ENCODE measurements at places on chromosomes 7 and 10. TPM values are rescaled to one million over a fixed set of nuclear protein-coding genes. Genes with fewer than 3 reads are reported as not detected.

Gene MYL10
- polyA plus RNA-seq: not detected

Gene ENTPD7
- 2.4 TPM for polyA plus RNA-seq

Gene VPS50
- polyA plus RNA-seq: 5.6 TPM

Gene MPP7
- polyA plus RNA-seq: 0.41 TPM

Gene EN2
- polyA plus RNA-seq: 0.19 TPM

Gene ASB10
- not detected for polyA plus RNA-seq

Gene ITPRID1
- polyA plus RNA-seq: 0.24 TPM

Gene TFR2
- polyA plus RNA-seq: 4.8 TPM

- DNase-seq: no peak
These were observed 83.5 kb downstream of the TSPAN12 start for GRCh38 chr7:120774481-120774880.

- DNase-seq: peak; percentile 78
These were observed 282.1 kb downstream of the KCND2 start for GRCh38 chr7:120554960-120555571.

DNA sequence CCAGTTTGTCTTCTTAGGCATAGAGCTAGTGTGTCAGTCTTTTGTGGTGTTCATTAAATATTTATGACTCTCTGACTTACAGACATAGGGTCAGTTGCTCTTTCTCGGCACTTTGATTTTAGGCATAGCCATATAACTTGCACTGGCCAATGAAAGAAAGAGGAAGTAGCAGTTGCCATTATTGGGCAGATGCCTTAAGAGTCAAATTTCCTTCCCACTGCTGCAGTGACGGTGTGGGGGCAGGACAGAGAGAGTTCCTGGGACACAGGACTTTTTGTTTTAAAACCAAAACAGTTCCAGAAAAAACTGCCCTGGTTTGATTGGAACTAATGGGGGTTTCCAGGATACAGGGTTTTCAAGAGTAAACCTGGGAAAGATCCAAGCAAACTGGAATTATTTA is 60.2 kb upstream of the PHF14 start:
- no peak for DNase-seq

GRCh38 chr7:106795084-106795876 is 69.8 kb upstream of the PIK3CG start:
- DNase-seq: no peak

- DNase-seq: no peak
These were observed 33.9 kb downstream of the MALSU1 start for GRCh38 chr7:23332910-23333612.

GRCh38 chr7:95476904-95477594 is 8.7 kb upstream of the ASB4 start:
- DNase-seq: peak; percentile 93

GRCh38 chr7:121936951-121937623 is 64.1 kb downstream of the PTPRZ1 start:
- no peak for DNase-seq

DNA sequence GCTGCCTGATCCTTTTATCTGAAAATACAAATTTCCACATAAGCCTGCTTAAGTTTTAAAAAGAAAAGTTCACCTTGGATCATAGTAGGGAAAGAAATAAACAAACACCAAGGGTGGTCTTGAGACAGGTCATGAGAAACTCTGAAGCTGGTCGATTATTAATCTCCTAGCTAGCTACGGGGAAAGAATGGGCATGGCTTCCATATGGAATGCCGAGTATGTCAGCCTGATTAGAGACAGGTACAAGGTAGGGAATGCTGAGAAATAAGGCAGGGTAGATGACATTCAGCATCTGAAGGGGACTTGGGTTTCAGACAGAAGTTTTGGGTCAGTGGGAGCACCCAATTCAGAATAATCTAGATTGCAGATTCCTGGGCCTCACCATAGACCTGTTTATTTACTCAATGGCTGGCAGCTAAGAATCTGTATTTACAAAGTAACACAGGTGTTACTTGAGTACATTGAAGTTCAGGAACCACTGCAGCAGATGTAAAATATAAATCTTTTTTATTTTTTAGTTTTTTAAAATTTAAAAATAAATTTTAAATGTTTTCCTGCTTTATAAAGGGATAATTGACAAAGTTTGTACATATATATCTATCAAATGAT is 49.0 kb downstream of the SCIN start:
- no peak for DNase-seq

- DNase-seq: no peak
These were observed 56.2 kb upstream of the NPY start for GRCh38 chr7:24227603-24228359.

DNA sequence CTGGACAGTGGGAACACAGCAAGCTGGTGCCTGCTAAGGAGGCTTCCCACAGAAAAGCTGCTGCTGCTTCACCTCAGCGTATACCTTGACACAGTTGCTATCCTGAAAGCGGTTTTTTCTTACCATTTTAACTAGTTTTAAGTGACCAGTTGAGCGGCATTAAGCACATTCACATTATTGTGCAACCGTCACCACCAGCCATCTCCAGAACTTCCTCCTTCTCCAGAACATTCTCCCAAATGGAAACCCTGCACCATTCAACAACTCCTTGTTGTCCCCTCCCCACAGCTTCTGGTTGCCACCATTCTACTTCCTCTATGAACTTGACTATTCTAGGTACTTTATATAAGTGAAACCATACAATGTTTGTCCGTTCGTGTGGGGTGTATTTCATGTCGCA is 169.9 kb downstream of the SNX10 start:
- no peak for DNase-seq

DNA sequence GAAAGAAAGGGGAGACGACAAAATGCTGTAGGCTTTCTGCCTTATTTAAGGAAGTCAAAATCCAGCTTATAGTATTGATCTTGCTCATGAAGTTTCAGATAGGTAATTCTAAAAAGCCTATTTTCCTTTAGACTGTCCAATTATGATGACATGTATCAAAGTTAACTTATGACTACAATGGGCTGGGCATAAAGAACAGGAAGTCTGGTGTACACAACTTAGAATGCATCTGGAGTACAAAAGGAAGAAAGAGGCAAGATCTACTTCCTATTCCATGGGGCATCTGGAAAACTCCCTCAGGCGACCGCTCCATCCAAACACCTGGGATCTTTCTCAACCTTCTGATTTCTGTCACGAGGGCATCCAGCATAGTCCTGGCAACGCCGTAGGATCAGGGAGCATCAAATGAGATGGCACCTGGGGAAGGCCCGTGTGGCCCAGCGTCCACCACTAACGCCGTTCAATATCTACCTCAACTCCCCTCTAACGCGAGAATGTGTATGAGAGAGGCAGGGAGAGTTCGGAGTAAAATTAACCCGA is 512 bp downstream of the FAM24B start:
- no peak for DNase-seq

DNA sequence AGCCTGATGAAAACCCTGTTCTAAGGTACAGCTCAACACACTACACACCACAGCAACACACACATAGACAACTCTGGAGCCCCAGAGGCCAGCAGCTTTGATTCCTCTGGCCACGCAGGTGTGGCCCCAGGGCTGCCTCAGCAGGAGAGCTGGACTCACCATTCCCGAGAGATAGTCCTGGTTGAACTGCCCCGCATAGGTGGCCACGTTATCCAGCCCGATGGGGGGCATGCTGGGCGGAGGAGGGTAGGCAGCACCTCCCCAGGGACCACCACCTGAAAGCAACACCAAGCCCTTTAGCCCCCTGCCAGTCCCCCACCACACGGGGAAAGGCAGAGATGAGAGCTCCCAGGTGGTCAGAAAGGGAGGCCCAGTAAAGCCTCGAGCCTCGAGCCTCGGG is 34.7 kb downstream of the ANXA11 start:
- no peak for DNase-seq

GRCh38 chr7:105377903-105378302 is 10.8 kb downstream of the SRPK2 start:
- no peak for DNase-seq

DNA sequence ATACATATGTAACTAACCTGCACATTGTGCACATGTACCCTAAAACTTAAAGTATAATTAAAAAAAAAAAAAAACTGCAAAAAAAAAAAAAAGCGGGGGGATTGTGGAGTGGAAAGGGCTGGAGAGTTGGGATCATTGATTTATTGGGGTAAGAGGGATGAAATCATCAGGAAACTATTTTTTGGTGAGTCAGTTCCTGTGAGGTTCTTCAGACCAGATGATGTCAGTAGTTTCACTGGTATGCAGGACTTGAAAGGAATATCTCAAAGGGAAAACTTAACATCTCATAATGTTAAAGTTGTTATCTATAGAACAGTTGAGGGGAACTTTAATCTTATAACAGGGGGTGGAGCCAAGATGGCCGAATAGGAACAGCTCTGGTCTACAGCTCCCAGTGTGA is 32.6 kb upstream of the TECTB start:
- DNase-seq: no peak

- DNase-seq: no peak
These were observed 9.4 kb upstream of the FBXW4 start for GRCh38 chr10:101704331-101704730.

- DNase-seq: no peak
These were observed 254.7 kb downstream of the KLF6 start for GRCh38 chr10:3530346-3530745.

All from brain (organoid and tissue), 16 donors.